ENCODE measurements at places on chromosomes 12 and 14.

DNA sequence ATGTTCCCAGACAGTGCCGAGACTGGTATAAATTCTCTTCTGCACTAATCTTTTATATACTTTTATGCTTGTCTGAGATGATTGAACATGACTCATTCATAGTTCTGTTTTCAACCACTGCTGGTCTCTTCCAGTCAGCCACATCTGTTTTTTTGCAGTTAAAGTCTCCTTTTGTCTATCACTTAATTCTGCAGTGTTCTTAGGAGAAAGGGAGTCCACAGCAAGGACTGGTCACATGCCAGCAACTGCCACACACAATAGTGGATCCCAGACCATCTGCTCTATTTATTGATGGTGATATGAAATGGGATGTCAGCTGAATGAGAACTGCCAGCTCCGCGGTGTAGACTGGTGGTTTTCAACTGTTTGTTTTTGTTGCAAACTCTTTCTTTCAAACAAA is 379.8 kb downstream of the MED13L start:
- no peak for DNase-seq

DNA sequence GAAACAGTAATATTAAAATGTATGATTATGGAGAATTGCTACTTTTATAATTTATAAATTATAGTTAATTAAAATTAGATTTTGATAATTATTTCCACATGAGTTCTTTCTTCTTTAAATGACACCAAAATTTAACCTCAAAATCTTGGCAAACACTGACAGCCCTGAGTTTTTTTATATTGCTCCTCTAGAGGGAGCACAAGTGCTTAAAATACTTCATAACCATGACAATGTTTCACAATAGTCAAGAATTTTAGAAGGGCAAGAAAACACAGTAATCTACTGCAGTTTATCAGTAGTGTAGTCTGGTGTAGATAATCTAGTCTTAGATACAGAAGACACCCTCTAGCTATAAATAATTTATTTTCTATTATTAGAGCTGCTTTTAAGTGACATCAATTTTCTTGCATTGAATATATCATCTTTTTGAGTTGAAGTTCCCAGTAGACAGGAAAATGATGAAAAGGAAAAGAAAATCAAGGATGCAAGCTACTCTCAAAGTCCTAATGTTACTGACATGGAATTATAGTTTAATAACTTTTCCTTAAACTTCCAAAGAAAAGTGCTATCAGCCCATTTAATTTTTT is 14.3 kb upstream of the PTGER2 start:
- DNase-seq: no peak

- DNase-seq: no peak
These were observed 10.0 kb downstream of the SLC6A13 start for GRCh38 chr12:252636-253035.

DNA sequence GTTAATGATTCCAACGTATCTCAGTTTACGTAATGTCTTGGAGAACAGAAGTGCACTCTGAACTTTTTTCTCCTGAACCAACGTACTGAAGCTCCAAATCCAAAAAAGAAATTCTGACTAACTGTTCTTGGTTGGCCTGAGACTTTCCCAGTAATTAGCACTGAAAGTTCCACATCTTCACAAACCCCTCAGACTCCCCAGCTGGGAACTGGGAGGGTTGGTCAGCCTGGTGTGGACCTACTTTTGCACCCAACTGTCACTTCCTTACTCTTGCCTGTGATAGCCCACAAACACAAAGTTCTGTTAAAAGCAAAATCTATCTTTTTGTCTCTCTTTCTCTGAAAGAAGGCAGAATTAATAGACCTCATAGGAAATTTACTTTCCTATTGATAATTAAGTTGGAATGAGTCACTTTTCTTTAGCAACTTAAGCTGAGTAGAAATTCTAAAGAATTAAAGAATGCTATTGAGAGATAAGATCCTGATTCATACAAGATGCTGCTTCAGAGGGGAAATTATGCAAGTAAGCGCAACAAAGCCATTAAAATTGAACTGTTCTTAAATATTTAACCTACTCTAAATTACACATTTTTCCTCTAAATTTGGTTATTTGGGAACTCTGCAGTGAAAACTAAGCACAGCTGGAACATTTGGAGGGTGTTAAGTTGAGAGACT is 155.0 kb downstream of the EPS8 start:
- DNase-seq: no peak

DNA sequence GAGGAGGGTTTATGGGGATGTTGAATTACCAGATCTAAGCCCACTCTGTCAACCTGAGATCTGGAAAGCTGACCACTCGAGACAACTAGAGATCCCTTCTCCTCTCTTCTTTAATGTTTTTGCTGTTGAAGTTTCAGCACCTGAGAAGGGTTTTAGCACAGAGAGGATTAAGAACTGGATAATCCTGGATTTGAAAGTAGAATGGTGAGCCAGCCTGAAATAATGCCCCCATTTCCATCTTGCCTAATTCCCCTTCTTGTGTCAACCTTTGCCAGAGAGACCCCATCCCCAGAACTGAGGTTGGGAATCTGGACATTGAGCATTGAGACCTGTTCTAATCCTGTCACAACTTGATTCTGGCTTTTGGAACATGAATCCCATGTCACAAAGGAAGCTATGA is 87.8 kb upstream of the RFLNA start:
- no peak for DNase-seq

GRCh38 chr14:66503532-66503931 is 4.4 kb upstream of the GPHN start:
- DNase-seq: no peak

DNA sequence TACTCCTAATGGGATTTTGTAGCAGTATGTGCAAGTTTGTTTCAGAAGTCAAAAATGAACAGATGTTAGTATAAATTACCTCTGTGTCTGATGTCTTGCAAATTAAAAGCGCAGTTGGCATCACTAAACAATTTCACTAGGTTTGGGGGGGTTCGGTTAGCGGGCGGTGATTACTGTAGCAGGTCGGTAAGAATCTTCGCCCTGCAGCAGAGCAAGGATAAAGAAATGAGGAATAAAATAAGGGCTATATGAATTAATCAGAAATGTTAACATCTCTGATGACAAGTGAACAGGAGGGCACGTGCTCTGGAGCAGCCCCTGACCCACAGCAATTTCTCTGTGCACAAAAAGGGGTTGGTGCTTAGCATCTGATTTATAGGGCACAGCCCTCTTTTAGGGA is 43.6 kb upstream of the VSX2 start:
- no peak for DNase-seq

Data from BE2C (cell line).